Nucleus accumbens (tissue), 56 donors: ENCODE measurements at places on chromosomes 6 and 20.

- DNase-seq: no peak
These were observed 4.2 kb upstream of the NCR3 start for GRCh38 chr6:31597006-31597405.

DNA sequence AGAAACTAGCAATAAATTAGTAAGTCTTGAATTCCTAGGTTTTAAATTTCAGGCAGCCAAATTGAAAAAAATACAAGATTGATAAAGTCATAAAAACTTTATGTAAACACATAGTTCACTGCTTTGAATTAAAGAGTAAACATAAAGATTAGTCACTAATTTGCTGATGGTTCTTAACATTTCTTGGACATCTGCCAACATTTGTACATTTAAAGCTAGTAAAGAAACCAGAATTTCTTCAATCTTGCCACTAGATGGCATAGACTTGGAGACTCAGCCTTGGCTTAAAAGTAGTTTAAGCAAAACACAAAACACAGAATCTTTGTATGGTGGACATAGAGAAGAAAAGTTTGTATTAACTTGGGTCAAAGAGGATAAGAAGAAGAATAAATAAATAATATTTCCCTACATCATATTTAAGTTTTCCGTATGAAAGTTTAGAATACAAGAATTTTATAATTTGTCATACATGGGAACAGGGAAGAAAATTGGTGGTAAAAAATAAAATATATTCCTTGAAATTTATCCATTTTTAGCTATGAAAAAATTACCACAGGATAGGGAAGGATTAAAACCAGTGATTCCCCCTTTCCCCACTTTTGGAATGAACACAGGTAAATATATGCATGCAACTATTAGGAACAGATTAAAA lies 41.7 kb upstream of the FAM135A start:
- no peak for DNase-seq

DNA sequence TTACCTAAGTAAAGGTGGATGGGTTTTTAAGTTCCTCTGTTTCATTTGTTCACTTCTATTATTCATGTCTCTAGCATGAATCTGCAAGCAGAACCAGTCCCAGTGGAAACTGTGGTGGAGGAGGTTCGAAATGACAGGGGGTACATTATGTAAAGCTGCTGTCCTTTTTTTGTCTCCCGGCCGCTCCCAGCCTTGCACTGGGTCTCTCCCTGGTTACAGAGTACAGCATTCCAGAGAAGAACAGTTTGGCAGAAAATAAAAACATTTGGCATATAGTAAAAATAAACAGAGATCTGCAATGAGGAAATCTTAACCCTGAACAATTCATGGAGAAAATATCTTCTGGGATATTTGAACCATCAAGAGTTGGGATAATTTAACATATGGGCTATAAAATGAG lies 34.6 kb upstream of the TAGAP start:
- DNase-seq: no peak

- no peak for DNase-seq
These were observed 198.5 kb downstream of the ADGRG6 start for GRCh38 chr6:142500250-142500786.

- DNase-seq: no peak
These were observed 666.4 kb upstream of the PTCHD4 start for GRCh38 chr6:48777411-48777810.
